ENCODE measurements at places on chromosomes 3 and 15.

- DNase-seq = no peak
Measured at GRCh38 chr3:142817897-142818296, 71.0 kb downstream of the PCOLCE2 start.

- DNase-seq = no peak
Measured at GRCh38 chr3:160643994-160644393, 33.0 kb upstream of the ARL14 start.

DNA sequence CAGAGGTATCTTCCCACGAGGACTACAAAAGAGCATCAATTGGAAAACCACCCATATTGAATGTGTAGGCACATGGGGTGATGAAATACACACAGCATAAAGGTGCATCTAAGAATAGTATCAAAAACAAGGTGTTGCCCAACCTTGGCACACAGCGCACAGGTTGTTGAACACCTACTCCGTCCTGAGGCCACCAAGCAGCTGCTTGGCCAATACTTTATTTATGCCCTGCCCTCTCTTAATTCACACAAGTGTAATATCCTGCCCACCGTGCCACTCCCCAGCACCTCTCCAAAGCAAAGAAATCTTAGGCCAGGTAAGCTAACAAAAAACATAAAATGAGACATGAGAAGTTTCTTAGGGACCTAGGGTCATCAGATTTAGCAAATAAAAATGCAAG is 31.2 kb downstream of the WWTR1 start:
- DNase-seq = no peak

DNA sequence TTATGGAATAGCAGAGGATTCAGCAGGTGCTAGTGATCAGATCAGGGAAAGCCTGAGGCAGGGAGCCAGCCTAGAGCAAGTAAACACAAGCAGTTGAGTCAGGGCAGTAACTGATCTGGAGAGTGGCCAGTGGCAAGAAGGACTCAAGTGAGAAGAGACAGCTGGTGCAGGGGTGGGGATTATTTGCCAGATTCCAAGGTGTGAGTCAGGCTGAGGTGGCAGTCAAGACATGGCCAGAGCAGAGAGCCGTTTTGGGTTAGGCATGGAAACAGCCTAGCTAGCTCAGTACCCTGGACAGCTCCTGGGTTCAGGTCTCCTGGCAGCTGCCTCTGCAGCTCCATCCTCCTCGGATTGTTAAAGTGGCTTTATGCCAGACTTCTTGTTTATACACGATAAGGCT is 281.9 kb upstream of the ONECUT1 start:
- DNase-seq = peak; percentile 46

DNA sequence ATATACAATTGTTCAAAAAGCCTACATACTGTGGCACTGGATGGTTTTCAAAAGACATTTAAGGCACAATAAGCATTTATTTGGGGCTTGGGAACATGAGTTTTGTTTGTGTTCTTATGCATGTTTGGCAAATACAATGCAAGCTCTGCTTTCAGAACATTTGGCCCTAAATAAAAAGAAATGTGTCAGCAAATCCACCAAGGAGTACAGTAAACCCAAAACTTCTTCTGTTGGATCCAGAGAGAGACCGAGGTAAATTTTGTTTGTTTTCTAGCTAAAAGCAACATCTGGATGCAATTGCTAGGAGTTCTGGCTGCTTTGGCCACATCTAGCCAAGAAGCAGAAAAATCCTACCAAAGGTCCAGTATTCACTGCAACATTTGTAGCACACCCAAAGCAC is 168.8 kb downstream of the DCLK3 start:
- no peak for DNase-seq

DNA sequence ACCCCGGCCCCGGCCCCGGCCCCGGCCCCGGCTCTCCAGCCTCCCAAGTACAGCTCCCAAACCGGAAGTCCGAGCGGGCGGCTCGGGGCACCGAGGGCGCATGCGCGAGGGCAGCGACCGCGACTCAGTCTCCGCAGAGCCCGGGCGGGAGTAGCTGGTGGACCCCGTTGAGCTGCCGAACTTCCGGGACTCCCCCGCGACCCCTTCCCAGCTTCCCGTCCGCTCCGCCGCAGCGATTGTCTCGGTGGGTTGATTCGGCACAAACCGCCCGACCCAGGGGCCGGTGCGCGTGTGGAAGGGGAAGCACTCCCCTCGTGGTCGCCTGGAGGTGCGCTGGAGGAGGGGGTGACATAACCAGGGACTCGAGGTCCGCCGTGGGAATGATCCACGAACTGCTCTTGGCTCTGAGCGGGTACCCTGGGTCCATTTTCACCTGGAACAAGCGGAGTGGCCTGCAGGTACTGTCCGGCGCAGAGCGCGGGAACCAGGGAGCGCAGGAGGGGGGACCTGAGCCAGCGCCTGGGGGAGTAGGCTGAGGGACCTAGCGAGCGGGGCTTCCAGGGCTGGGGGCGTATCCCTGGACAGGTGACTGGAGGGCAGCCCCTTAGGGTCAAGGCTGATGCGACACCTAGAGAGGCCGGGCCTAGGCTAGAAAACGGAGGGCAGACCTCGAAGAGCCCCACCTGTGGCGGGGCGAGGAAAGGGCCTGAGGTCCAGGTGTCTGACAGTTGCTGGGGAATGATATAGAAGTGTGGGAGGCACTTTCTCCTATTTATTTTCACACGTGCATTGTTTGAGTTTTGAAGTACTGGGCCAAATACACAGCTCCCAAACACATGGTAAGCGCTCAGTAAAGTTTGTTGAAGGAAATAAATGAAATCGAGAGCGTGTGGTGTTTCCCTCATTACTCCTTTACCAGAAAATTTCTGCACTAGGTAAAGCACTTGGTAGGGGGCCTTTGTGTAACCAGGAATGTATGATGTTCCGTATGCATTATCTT is at the start of the genes TUBGCP4 and ZSCAN29:
TUBGCP4 (plus strand) TSS at position 127 of the 1,000 bp plus-strand sequence; CDS start at position 381, 254 bp downstream.
ZSCAN29 (minus strand) TSS at position 69 of the 1,000 bp plus-strand sequence. CDS start 1,130 bp downstream, outside the sequence.
- DNase-seq = peak; percentile 55

GRCh38 chr3:120200493-120201235 is 84.4 kb downstream of the GPR156 start:
- no peak for DNase-seq

GRCh38 chr15:66071921-66072295 is 181.6 kb downstream of the MEGF11 start:
- DNase-seq = no peak

DNA sequence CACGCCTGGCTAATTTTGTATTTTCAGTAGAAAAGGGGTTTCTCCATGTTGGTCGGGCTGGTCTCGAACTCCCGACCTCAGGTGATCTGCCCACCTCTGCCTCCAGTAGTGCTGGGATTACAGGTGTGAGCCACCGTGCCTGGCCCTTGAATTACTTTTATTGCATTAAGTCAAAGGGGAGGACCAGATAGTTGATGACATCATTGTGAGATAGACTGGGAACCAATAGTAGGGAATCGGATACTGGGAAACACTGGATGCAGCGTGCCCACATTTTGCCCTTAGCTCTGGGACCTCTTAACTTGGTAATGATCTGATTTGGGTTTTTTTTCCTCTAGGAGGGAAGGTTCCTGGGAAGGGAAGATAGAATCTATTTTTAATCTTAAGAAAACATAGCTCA is 19.2 kb downstream of the DAG1 start:
- DNase-seq = no peak

GRCh38 chr3:46080124-46080968 is 53.1 kb upstream of the XCR1 start:
- DNase-seq = no peak

DNA sequence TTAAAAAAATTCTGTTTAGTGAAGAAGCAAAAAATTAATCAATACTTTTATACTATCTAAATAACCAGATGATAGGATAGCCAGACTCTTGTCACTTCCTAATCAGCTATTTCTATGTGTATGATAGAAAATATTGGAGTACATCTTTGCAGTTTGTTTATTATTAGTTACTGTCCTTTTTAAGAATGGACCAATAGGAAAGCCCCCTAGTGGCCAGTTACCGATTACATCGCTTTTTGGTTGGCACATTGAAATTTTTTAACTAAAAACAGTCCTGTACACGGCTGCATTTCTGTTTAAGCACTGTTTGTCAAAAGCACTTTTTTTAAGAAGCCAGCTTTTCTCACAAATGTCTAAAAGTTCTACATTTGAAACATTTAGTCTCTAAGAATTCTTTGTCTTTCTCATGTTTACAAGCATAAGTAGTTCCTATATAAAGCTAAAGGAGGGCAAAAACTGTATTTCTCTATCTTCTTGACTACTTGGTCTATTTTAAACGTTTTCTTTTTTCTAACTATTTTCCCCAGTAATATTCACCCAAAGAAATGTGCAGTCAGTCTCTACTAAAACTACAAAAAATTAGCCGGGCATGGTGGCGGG is 253.2 kb upstream of the LRTM1 start:
- DNase-seq = peak; percentile 21

DNA sequence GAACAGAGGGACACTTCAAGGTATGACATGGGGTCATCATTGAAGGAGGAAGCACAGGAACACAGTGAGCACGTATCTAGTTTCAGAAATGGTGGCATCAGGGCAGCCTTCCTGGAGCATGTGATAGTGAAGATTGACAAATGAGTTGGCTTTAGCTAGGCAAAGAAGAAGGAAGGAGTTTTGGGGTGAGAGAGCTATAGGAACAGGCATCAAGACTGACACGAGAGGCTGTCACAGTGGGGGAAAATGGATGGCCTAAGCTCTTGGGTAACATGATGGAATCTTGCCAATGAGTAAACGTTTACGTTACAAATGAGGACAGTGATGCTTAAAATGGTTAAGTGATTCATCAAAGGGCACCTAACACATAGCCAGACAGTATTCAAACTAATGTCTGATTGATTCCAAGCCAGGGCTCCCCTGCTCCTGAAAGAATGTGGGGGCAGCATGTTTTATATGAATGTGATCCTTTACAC is 23.1 kb upstream of the GPR171 start:
- DNase-seq = no peak

GRCh38 chr3:25665315-25666280 is 891 bp upstream of the TOP2B start:
- DNase-seq = peak; percentile 35

- no peak for DNase-seq
Measured at GRCh38 chr15:38263251-38263650, 10.6 kb downstream of the SPRED1 start.

DNA sequence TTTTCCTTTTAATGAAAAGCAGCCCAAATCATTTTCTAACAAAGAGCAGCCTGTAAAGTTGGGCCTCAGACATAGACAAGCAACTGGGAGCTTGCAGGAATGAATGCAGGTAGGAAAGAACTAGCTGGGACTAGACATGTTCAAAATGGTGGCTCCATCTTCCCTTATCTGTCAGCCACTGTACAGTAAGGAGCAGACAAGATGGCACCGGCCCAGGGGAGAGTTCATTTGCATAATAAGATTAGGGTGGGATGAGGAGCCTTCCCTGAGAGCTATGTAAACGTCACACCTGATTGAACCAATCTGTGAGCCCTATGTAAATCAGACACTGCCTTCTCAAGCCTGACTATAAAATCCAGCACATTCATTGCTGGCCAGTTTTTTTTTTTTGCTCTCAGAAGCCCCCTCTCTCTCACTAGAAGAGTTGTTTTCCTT is 59.7 kb upstream of the GK5 start:
- no peak for DNase-seq

- DNase-seq = no peak
Measured at GRCh38 chr15:53978253-53978906, at the start of gene UNC13C. UNC13C (plus strand) TSS chr15:53978441; CDS start chr15:54012904, 34,463 bp downstream.

- DNase-seq = no peak
Measured at GRCh38 chr3:107619549-107619948, 96.8 kb downstream of the BBX start.

DNA sequence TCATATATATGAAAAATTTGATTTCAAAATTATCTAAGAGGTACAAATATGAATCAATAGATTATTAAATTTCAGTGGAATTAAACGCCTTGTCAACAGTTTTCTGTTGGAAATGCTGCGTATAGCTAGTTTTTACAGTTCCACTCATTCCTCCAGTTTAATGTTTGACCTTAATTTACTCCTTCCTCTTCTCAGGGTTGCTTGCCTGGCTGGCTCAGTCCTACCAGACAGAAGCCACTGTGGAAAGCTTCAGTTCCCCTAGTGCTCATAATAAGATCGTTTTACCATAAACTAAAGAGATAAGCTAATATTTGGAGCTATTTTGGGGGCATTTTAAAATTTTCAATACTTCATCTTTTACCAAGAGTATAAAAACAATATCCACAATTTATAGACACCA is 22.8 kb downstream of the EMC7 start:
- no peak for DNase-seq

DNA sequence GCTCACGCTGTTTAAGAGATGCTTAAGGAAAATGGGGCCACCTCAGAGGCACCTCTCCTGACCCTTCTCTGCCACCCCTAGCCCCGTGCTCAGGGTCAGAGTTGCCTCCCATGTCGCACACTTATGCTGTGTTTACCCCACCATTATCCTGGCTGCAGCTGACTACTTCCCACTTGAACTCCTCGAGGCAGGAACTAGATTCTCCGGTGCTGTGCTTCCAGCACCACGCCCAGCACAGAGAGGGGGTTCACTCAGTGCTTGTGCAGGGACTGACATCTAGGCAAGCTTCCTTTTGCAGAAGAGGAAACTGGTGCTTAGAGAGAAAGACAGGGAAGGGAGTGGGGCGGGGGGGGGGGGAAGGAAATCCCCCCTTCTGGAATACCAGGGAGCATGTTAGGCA is 340.1 kb downstream of the RORA start:
- no peak for DNase-seq

DNA sequence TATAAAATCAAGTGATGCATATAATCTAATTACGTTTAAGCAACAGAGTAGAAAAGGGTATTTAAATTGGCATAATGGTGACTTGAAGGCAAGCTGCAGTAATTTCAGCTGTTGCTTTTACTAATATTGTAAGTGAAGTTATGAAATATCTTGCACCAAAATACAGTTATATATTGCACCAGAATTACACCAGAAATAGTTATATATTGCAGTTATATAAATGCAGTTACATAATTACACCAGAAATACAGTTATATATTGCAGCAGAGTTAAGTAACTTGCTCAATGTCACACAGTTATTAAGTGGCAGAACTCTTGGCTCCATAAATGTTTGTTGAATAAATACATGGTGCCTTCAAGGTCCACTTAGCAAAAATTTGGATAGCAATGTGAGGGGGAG is 51.4 kb downstream of the PCOLCE2 start:
- DNase-seq = no peak

DNA sequence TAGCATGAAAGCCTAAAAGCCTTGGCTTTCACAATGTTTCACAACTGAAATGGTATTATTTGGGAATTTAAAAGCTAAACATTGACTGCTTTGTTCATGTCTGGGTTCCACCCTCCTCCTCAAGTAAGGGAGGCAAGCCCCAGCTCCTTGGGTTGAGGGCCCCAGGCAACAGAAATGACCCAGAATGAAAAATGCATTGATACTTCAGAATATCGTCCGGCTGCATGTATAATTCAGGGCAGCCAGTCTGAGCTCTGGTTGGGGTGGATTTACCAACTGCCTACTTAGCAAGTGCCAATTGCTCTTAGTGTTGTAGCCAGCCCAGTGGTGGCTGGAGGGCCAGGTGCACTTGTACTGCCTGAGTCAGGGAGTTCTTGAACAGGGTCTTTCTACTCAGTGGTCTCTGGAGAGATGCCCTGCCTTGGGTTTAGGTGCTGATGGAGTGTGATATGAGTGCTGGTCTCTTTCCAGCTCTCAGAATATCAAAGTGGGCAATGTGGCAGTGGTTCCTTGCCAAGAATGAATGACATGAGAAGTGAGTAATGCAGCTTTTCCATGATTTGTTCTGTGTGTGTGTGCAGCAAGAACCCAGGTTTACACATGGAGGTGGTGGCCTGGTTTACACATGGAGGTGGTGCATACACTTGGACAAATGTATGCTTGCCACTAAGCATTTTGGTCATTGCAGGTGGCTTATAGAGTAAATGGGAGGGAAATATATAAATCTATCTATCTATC is 40.9 kb upstream of the ADAMTSL3 start:
- DNase-seq = no peak

All from Jurkat, Clone E6-1 (cell line).